CD4-positive, alpha-beta T cell treated with Interleukin-15 for 4 hours (primary cell): ENCODE measurements at places on chromosomes 6 and 20.

DNA sequence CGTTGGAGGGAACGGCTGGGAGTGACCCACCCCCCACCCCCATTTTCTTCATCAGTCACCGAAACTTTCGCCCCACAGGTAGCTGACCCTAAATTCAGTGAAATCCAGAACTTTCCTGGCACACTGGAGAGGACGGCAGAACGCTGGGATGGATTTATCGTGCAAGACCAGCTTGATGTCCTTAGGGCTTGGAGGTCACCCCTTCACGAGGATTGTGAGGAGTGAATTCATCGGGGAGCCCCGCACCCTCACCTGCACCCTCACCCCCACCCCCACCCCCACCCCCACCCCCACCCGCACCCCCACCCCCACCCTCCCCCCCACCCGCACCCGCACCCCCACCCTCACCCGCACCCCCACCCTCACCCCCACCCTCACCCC, 13.3 kb upstream of the TCFL5 start:
- no peak for DNase-seq

- DNase-seq, result no peak
Observed at GRCh38 chr6:148247386-148248063, 95.1 kb upstream of the SASH1 start.

GRCh38 chr6:141957271-141957670, 175.5 kb upstream of the GJE1 start:
- no peak for DNase-seq

DNA sequence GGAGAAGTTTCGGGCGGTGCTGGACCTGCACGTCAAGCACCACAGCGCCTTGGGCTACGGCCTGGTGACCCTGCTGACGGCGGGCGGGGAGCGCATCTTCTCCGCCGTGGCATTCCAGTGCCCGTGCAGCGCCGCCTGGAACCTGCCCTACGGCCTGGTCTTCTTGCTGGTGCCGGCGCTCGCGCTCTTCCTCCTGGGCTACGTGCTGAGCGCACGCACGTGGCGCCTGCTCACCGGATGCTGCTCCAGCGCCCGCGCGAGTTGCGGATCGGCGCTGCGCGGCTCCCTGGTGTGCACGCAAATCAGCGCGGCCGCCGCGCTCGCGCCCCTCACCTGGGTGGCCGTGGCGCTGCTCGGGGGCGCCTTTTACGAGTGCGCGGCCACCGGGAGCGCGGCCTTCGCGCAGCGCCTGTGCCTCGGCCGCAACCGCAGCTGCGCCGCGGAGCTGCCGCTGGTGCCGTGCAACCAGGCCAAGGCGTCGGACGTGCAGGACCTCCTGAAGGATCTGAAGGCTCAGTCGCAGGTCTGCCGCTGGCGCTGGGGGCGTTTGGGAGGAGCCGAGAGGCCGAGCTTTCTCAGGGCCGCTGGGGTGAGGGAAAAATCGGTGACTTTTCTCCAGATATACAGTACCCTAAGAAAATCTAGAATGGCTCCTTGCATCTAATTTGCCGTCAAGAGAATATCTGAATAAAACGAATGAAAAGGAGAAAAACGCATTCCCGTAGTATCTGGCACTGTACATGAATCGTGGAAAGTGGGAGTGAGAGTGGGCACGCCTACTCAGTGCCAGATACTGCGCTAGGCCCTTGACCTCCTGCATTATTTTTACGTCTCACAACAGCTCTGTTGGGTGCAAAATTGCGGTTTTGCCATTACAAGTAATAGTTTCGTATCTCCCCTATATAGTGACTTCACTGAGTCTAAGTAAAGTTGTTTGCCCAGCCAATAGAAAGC, 1.0 kb downstream of the CALHM6 start:
- peak; percentile 25 for DNase-seq
